OCI-LY7 (cell line): ENCODE measurements at places on chromosomes 6 and 20. TPM values are rescaled to one million over a fixed set of nuclear protein-coding genes. Genes with fewer than 3 reads are reported as not detected.
A peak's percentile ranks its signal among the peaks of the same experiment; 100 is the strongest.

GRCh38 chr6:38284802-38285394, 354.8 kb downstream of the BTBD9 start:
- DNase-seq, result no peak

Gene DDO
- not detected in 2 replicates for total RNA-seq

- DNase-seq, result no peak
Measured at GRCh38 chr6:35647400-35647799, 41.3 kb downstream of the FKBP5 start.

DNA sequence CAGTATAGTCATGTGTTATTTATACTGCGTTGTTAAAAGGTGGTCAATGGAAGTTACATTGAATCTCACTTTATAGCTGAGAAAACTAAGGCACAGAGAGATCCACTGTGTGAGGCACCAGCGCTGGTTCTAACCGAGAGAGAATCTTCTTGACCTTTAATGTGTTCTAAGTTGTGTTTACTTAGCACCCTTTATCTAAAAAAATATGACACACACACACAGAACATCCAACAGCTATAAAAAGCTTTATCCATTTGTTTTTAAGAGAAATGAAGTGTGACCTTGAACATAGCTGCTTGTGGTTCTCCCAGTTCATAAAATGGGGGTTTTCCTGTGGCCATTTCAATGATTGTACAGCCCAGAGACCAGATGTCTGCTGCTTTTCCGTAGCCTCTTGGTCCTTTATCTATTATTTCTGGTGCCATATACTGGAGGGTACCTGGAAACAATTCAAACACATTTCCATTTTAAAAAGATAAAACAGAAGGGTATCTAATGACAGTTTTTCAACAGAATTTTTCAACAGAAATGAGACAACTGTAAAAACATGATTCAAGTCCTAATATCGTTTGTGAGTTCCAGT, 54.8 kb upstream of the MAP7 start:
- DNase-seq, result no peak

Gene HCRTR2
- total RNA-seq, result not detected in 2 replicates

GRCh38 chr6:85323435-85324040, 126.3 kb upstream of the NT5E start:
- peak; percentile 79 for DNase-seq

DNA sequence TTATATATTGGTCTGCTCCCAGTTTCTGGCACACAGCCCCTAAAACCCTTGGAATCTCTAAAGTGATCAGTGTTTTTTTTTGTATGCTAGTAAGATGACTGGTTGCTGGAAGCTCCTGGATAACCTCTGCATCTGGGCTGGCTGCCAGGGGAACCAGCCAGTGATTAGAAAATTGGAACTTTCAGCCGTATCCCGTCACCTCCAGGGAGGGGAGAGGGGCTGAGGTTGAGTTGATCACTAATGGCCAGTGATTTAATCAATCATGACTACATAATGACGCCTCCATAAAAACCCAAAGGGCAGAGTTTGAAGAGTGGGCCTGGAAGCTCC, 48.0 kb upstream of the NOP56 start:
- DNase-seq, result no peak

GRCh38 chr20:31707994-31708735, 14.5 kb downstream of the BCL2L1 start:
- DNase-seq, result peak; percentile 93

- DNase-seq, result no peak
Measured at GRCh38 chr6:154450498-154450897, 60.0 kb downstream of the CNKSR3 start.

GRCh38 chr6:68572975-68573374, 62.1 kb upstream of the ADGRB3 start:
- no peak for DNase-seq

DNA sequence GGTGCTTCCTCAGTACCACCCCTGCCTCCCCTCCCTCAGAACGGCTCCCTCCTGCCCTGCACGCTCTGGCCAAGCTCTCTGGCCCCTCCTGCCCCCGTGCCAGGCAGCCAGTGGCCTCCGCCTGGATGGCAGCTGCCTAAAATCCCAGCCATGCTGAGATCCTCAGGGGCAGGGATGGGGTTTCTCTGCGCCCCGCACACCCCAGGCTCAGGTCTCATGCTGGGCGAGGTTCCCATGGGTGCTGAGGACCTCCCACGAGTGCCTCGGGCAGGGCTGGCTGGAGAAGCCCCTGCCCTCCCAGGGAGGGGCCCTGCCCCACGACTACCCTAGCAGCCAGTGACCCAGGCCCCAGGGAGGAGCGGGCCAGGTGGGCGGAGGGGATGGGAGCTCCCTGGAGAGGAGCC, 2.7 kb downstream of the PTK6 start:
- DNase-seq, result no peak

Gene ADTRP
- total RNA-seq, result not detected in 2 replicates

DNA sequence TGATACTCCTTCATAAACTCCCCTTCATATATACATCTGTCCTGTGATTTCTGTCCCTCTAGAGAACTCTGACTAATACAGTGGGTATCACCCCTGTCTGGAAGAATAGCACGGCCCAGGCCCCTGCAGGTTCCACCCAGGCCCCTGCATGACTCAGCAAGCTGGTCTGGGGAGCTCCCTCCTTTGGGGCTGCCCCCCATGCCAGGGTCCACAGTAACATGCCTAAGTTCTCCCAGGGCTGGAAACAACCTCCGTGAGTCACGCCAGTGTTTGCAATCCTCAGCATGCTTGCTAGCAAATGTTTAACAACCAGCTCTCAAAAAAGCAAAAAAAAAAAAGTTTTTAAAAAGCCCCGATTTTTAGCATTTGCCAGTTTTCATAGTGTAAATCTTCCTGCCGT, 134.3 kb upstream of the CDH4 start:
- DNase-seq, result no peak

DNA sequence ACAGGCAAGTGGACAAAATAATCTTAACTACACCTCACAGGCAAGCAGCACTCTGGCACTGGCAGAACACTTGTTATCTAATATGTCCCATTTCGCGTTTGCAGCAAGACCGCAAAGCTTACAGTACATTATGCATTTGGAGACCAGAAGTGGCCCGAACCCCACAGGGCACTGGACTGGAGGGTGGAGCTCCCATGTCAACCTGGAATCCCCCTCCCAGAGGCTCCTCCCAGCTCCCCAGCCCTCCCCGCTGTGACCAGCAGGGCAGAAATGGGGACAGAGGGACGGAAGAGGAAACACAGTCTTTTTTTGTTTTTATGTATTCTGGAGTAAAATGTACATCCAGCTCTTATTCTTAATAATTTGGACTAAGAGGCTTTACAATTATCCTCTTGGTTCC, 263.7 kb downstream of the SMOC2 start:
- DNase-seq, result no peak

Gene ARFGEF3
- total RNA-seq, result not detected in 2 replicates

DNA sequence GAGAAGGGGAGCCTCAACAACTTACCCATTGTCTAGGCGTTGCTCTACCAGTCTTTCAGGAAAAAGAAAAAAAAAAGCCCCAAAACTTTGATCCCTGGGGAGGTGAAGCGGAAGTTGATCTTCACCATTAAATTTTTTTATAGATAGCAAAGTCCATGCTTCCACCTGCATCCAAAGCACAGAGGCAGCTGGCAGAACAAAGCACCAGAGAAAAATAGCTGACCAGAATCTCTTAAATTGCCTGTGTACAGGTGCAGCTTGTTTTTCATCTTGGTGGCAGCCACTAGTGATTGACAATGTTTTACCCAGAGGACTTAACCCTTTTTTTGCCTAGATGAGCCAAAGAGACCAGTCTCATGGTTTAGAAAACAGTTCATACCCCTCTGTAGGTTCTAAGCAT, 86.0 kb downstream of the MYB start:
- DNase-seq, result peak; percentile 98

- DNase-seq, result no peak
Measured at GRCh38 chr6:27605401-27606342, 132.8 kb upstream of the ZNF184 start.

DNA sequence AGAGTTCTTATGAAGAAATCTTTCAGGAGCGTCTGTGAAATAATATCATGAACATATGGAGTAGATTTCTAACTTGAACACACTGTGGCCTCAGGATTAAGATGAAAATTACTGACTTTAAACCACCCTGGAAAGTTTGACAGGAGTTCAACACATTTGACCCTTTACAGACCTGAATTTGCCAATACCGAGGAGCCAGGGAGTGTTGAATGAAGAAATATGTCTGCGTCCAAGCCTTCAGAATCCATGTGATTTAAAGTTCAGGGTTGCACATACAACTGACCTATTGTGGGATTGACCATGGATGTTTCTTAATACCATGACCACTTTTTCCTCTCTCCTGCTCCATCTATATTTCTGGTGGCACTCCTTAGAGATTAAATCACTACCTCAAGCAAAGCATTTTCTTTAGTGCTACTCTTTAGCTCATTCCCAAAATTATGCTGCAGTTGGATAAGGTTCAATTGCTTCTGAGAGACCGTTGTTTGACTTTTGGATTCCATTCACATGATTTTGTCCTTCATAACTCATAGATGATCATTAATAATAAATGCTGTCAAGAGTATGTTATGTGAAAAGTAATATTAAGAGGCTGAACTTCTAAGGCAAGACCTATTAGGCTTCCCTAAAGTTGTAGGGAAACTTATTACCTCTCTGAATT, 57.4 kb downstream of the PRL start:
- no peak for DNase-seq

DNA sequence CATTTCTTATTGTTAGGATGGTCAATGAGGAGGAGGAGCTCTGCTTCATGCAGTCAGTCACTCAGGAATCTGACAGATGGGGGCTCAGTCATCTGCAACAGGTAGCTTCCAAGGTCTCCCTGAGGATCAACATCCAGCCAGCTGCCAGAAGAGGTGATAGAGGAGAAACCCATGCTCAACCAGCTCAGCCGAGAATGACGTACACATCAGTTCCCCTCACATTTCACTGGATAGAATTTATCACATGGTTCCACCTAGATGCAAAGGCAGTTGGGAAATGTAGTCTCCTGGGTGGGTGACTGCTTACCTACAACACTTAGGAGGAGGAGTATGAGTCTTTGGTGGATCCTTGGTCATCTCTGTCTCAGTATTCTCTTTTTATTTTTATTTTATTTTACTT, 144.5 kb downstream of the CEBPB start:
- DNase-seq, result peak; percentile 22
